ENCODE measurements at places on chromosomes 2 and 18.

GRCh38 chr2:17536416-17536815 lies 4.1 kb upstream of the VSNL1 start:
- DNase-seq: no peak

DNA sequence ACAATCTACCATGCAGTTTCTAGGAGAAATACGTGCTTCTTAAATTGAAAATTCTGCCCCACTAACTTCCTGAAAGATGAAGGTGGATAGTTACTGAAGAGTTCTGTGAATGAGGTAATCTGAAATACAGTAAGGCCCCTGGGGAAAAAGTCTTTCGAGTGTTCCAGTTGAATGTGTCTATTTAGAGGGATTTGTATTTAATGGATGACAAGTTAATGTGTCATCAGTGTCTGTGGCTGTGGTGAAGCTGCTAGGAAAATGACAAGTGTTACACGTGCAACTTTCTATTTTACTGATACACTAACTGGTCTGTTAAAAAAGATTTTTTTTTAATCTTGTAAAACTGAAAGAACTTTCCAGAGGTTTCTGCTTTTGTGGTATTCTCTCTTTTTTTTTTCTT lies 384.6 kb downstream of the STK39 start:
- DNase-seq: no peak

DNA sequence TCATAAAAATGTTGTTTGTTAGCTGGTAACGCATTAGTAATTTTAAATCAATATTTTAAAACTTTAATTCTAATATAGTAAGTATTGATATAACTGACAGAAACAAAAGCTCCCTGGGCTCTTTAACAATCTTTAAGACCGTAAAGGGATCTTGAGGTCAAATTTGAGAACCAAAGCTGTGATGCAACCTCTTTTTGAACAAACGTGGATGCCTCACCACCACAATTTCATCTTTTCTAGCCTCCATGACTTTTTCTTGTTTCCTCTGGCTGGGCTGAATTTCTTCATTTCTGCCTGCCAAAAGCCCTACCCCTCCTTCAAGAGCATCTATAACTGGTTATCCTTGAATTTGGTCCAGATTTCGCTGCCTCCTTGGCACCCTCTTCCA lies 563 bp upstream of the POLE4 start:
- no peak for DNase-seq

GRCh38 chr2:181281206-181281832 lies 175.9 kb upstream of the ITGA4 start:
- DNase-seq: no peak

- no peak for DNase-seq
Measured at GRCh38 chr2:31142110-31142509, 3.9 kb upstream of the GALNT14 start.

DNA sequence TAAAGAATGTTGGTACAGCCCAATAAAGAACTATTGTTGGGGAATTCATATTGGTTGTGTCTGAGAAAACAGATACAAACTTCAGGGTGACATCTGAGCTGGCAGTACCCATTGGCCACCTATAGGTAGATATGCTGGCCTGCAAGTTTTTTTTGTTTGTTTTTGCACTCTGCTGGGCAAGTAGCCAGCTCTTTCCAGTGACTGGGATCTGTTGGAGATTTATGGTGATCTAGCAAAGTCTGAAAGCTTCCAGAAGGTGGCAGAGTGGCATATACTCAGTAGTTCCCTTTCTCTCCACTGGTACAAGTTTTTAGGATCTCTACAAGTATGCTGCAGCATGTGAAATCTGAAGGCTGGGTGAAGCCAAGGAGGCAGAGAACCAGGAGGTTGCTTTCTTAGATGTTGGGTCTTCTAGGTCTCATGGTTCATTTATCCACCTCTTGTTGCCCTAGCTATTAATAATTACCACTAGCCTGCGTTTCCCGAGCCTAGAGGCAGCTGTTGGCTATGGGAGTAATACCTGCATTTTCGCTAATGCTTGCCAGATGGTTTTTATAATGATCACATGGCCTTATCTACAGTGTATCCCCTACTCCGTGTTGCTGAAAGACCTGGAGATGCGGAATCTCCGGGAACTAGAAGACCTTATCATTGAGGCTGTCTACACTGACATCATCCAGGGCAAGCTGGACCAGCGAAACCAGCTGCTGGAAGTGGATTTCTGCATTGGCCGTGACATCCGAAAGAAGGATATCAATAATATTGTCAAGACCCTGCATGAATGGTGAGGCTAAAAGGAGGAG lies 9.5 kb downstream of the COPS7B start:
- no peak for DNase-seq

DNA sequence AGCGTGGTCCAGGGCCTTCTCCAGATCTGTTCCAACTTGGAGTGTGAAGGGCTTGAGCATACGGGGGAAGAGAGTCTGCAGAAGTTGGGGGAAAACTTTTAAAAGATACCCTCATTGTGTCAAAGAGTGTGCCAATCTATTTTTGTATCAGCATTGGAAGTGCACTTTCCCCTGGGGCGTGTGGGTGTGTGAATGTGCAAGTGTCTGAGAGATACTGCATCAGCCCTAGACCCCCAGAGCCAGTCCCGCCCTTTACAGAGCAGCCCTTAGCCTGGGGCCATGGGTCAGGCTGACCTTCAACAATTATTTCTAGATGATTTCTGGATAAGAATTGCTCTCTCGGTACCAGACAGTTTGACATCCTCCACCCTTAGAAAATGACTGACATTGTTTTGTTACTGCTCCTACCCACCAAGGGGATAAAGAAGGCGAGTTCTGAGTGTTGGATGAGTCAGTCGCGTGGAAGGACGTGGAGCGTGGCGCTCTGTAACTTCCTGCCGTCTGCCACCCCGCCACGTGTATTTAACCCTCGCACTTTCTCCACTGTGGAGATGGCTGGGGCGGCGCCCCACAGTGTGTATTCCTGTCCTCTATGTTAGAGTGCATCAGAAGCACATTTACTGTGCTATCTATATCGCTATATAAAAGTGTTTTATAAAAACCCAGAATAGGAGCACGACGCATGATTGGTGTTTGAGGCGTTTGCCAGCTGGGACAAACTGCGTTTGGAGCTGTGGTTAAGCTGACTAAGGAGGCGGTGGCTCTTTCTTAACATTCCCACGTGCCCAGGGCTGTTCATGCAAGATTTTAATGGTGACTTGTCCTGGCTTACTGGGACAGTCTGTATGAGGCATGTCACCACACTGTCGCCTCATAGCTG lies 122.6 kb downstream of the CABLES1 start:
- DNase-seq: no peak
